NCI-H1105 treated with DMSO at 0.1 percent for 48 hours (cell line): ENCODE measurements at places on chromosomes 1 and 21.

DNA sequence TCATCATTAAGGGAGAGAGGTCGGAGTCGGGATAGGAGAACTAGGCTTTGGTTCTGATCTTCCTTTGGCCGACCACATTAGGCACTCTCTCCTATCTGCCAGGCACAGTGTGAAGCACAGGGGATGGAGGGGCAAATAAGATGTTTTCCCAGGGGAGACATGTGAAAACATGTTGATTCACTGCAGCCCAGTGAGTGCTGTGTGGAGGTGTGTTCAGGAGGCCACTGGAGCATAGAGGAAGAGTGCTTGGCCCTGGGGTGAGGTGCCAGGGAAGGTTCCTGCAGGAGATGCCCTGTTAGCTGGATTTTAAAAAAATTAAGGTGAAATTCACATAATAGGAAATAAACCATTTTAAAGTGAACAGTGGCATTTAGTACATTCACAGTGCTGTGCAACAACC is 3.7 kb downstream of the VANGL2 start:
- DNase-seq: no peak

DNA sequence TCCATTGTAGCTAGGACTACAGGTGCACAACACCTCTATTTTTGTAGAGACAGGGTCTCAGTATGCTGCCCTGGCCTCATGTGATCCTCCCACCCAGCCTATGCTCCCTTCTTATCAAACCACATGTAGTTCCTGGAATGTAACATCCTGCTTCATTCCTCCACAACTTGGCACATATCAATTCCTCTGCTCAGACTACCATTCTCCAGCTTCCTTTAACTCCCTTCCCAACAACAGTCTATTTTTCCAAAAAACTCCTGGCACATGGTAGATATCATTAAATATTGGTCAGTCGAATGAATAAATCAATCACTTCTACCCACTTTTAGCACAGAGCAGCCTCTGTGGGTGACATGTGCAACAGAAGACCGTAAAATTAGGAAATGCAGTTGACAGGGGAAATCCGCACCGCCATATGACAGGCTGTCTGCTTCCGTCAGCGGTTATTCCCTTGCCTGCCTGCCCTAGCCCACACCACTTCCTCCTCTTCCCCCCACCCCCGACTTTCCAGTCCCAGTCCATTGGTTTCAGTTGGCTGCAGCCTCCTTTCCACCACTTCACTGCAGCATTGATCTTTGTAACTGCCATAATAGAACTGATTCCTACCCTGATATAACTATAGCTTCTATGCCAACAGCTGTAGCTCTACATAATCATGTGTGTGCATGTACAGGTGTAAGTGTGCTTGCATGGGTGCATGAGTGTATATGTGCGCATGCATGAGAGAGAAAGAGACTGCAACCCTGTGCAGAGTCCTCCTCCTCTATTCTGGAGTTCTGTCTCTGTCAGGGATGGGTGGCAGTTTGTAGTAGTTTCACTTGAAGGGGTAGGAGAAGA is 6.8 kb upstream of the AKR1A1 start:
- no peak for DNase-seq

GRCh38 chr1:12616709-12617373 is 1.2 kb downstream of the DHRS3 start:
- DNase-seq: peak; percentile 11

DNA sequence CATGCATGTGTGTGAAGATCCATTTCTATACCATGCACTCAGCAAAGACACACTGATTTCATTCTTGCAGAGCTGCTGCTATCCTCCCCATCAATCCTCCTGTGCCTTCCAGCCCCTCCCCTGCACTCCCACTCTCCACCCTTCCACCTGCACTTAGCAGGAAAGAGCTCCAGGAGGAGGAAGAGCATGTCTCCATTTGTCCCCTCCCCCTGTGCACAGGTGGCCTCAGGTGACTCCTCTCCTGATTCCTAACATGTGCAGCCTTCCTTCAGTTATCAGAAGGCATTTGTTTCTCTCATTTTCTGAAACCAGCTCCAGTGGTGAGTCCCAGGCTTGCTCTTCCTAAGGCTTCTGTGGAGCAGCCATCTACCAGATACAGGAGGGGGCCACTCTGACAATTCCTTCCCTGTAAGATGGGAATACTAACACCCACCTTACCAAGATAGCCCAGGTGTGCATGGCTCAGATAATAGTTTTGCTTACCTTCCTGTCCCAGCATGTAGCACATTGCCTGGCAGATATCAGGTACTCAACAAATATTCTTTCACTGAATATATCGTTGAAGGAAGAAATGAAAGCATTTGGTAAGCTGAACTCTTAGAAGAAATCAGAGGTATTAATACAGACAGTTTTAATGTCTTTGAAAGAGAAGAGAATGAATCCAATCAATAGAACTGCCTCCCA is 21.9 kb upstream of the FAM3B start:
- DNase-seq: peak; percentile 15

DNA sequence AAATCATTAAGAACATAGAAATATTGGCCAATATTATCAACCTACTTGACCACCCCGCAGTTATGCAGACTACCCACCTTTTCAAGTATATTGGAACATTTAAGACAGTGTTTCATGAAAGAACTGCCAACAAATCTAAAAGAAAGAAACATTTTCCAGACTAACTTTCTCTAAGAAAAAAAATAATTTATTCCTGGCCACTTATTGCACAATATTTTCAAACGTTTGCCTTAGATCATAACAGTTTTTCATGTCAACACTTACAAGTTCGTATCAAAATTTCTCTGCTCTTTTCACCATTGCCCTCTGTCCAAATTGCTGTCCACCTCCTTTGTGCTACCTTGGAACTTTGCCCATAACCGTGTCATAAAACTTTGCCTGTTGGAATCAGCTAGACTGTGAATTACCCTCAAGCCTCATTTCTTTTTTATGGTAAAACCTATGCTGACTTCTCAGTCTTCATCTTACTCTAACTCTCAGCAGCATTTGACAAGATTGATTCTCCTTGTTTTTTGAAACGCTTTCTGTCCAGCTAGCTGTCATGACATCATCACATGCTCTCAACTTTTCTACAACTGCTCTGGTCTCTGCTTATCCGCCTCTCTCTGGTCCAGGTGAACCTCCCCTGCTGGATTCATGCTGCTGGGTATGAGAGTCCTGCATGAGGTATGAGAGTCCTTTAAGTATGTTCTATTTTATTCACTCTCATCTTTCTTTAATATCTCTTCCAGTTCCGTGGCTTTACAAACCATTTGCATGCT is 92.8 kb upstream of the CHRM3 start:
- DNase-seq: no peak

GRCh38 chr1:88763649-88764406 is 79.8 kb downstream of the PKN2 start:
- no peak for DNase-seq

DNA sequence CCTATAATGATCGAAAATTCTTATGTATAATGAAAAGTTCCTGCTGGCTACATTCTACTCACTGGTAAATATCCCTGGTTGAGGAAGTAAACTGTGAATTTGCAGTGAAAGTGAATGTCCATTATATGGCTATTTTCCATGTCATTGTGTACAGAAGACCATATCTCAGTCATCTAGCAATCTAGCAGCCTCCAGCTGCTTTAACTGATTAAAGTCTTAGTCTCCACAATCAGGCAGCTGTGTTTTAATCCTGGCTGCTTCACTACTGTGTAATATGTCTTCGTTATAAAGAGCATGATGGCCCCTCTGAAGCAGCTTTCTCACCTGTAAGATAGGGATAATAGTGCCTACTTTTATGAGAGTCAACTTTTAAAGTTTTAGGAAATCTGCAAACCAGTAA is 11.4 kb downstream of the CLCA2 start:
- no peak for DNase-seq

DNA sequence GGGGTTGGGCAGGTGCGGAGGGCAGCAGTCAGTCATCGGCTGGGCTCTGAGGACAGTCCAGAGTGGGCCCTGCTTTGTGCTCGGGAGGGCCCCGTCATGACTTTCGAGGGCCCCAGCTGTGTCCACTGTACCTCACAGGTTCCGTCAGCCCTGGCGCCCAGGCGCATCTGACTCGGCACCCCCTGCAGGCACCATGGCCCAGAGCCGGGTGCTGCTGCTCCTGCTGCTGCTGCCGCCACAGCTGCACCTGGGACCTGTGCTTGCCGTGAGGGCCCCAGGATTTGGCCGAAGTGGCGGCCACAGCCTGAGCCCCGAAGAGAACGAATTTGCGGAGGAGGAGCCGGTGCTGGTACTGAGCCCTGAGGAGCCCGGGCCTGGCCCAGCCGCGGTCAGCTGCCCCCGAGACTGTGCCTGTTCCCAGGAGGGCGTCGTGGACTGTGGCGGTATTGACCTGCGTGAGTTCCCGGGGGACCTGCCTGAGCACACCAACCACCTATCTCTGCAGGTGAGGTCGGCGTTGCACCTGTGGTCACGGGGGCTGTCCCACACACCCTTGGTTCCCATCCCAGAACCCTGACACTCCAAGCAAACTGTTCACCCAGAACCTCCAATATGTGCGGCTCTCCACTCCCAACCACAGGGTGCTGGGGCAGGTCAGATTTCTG is 7.8 kb downstream of the PODN start:
- DNase-seq: no peak

- DNase-seq: no peak
These were observed 2021.9 kb downstream of the MRPL39 start for GRCh38 chr21:23585419-23585818.

- no peak for DNase-seq
These were observed 106.2 kb upstream of the DPT start for GRCh38 chr1:168835176-168835575.

GRCh38 chr1:147505568-147505967 is 35.7 kb upstream of the BCL9 start:
- DNase-seq: no peak

DNA sequence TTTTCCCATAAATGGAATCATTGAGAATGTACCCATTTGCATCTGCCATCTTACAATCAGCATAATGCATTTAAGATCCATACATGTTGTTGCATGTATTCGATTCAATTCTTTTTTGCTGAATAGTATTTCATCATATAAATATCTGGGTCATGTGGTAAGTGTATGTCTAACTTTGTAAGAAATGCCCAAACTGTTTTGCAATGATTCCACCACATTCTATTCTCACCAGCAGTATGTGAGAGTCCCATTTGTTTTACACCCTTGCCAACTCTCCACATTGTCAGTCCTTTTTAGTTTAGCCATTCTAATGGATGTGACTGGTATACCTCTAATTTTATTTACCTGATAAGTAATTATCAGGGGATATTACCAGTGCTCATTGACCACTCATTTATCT is 115.8 kb upstream of the PBX1 start:
- DNase-seq: no peak

DNA sequence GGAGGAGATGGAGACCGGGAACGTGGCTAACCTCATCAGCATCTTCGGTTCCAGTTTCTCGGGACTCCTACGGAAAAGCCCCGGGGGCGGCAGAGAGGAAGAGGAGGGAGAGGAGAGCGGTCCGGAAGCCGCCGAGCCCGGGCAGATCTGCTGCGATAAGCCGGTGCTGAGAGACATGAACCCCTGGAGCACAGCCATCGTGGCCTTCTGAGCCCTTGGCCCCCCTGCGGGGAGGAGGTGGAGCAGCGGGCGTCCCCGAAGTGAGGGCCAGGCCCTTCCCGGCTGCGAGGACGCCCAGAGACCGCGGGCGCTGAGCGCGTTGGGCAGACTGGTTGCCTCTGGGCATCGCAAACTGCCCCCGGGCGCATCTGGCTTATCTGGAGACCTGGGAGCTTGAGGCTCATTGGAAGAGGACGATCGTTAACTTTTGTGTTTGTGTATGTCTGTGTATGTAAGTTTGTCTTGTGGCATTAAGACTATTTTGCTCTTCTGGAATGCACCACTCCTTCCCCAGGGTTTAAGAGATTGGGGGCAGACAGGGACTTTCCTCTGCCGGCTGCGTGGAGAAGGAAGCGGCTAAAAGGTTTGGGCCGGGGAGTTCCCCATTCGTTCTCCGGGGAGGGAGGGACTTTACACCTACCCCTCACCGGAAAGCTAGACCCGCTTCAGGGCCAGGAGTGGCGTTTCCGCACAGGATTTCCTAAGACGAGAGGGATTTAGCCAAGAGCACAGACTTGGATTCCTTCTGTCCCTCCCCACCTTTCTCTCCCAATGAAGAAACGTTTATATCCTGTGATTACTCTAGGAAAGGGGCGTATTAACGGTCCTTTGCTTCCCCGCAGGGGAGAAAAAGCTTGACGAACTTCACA is 1.4 kb downstream of the IER5 start:
- DNase-seq: peak; percentile 57

- DNase-seq: peak; percentile 35
These were observed 1.1 kb downstream of the ZSWIM5 start for GRCh38 chr1:45205011-45205909.

- no peak for DNase-seq
These were observed 155.1 kb upstream of the DNAH14 start for GRCh38 chr1:224774378-224774777.

DNA sequence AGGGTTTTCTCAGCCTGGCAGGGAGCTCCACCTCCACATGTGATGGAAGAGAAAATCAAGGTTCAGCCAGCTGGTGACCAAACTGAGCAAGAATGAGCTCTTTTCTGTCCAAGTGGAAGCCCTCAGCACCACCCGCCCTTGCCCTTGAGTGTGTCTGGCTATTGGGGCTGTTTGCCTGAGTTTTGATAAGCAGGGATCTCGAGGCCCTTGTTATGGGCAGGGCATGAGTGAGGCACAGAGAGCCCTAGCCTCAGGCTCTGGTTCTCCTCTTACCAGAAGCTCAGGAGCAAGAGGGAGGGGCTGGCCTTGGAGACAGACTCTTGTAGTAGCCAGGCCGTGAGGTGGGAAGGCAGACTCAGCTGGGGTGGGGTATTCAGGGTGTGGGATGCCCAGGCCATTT is 37.5 kb upstream of the ARF1 start:
- no peak for DNase-seq

GRCh38 chr1:98322966-98323365 is 338.6 kb upstream of the SNX7 start:
- no peak for DNase-seq

- peak; percentile 19 for DNase-seq
These were observed 356.4 kb upstream of the ESRRG start for GRCh38 chr1:217079584-217079983.

DNA sequence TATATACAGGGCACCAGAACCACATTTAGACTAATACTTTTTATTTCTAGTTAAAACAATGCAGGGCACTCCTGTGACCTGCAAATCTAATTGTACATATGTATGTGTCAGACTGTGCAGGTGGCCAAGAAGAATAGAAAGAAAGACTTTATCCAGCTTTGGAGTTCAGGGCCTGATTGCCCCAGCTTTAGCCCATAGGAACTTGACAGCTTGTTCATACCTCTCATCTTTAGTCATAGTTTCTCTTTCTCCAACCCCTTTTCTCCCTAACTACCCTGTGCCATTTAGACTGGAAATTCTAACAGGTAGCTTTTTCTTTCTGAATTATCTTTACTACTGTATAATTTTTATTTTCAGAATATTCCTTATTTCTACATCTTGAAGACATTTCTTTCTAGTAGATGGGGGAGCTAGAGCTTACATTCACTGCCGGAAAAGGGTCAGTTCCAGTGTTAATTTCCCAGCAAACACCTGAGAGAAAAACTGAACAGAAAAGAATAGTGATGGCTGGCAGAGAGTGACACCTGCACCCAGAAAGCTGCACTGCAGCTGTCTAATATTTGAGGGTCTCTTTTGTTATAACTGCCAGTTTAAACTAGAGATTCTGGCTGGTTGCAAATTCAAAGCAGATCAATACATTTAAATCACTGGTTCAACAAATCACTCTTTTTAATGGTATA is 8.4 kb downstream of the YBX1 start:
- DNase-seq: peak; percentile 16
